Urinary bladder (tissue), 4 donors: ENCODE measurements at places on chromosomes 16 and 17.

- no peak for DNase-seq
Measured at GRCh38 chr17:79938336-79939093, 97.2 kb downstream of the TBC1D16 start.

DNA sequence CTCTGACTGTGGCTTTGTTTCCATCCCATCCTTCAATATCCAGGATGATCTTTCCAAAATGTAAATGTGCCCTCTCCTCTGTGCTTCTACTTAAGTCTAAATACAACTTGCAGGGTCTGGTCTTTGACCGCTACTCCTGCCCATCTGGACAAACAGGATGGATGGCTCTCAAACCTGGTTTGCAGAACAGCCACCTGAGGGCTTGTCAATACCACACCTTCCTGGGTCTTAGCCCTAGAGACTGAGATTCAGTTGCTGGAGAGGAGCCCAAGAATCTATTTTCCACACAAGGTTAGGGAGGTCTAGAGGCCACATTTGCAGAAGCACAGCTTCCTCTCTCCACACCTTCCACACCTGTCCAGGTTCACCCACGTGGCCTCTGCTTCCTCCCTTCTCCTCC is 1.9 kb upstream of the GRB7 start:
- no peak for DNase-seq

DNA sequence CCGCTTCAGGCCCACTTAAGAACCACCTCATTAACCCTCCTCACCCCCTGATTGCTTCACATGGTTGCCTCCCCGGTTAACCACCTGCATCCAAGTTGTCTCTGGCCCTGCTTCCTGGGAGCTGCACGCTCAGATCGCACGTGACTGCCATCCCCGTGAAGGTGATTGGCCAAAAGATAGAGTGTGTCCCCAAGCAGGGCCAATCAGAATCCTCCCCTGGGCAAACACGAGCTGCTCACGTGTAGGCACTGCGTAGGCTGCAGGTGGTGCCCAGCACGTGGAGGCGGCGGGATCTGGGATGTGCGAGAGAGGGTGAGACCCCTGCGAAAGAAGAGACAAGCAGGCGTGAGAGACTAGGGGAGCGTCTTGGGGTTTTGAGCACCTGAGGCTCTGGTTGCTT is 111.8 kb upstream of the CRHR1 start:
- no peak for DNase-seq

- no peak for DNase-seq
Measured at GRCh38 chr17:80876950-80877728, 114.5 kb upstream of the CHMP6 start.

DNA sequence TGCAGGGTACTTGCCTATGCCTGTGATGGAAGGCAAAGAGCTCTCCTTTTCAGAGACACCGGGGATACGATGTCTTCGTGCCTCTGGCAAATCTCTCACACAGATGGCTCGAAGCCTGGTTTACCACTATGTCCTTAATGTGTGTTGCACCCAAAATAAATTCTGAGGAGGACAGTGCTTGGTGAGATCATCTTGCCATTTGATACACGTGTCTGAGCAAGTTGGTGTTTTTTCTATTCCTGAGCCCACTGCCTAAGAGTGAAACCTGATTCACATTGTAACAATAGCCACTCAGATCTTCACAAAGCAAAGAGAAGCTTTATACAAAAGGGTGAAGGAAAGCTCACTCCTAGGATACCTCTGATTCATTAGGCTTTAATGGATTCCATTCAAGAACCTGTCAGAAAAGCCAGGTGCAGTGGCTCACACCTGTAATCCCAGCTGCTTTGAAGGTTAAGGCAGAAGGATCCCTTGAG is 33.1 kb upstream of the AKAP1 start:
- no peak for DNase-seq

- DNase-seq, result no peak
Measured at GRCh38 chr17:4585638-4585994, 1.3 kb downstream of the SMTNL2 start.

GRCh38 chr17:47172696-47173565 is 16.2 kb downstream of the CDC27 start:
- no peak for DNase-seq

- DNase-seq, result no peak
Measured at GRCh38 chr16:30656974-30657865, 1.0 kb upstream of the FBRS start.

GRCh38 chr16:75256059-75256571 is 4.7 kb upstream of the BCAR1 start:
- DNase-seq, result no peak

DNA sequence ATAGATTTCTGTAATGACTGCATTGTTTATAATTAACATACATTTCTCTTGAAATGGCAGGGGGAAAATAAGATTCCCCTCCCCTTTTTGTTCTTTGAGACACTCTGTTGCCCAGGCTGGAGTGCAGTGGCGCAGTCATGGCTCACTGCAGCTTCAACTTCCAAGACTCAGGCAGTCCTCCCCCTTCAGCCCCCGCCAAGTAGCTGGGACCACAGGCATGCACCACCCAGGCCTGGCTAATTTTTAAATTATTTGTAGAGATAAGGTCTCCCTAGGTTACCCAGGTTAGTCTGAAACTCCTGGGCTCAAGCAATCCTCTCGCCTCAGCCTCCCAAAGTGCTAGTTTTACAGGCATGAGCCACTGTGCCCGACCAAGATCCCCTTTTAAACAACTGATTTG is 67.7 kb downstream of the KATNIP start:
- DNase-seq, result no peak

DNA sequence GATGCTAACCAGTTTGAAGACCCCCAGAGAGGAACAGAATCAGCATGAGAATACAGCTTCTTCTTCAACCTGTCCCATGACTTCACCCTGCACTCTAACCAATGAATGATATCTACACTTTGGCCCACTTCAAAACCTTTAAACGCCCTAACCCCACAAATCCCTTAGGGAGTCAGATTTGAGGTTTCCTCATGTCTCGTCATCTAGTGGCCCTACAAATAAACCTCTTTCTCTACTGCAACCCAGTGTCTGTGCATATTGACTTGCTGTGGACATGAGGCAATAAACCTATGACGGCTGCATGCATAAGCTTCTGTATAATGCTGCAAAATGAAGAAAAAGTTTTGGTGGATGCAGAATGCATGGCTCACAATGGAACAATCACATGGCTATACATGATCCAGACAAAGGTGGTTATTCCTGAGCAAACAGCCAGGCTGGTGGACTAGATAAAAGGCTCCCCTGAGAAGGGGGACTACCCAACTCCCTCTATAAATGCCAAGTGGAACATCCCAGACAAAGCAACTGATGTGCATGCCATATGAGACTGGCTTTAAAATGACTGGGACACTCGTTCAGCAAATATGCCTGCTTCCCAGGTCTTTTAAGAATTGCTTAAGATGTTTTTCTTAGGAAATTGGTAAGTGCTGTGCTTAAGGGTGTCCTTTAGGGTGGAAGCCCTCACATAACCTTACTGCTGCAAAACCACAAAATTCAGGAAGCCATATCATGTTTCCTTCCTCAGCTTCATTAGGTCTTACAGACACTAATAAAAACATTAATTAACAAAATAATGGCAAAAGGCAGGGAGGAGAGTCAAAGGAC is 12.2 kb downstream of the N4BP1 start:
- no peak for DNase-seq

DNA sequence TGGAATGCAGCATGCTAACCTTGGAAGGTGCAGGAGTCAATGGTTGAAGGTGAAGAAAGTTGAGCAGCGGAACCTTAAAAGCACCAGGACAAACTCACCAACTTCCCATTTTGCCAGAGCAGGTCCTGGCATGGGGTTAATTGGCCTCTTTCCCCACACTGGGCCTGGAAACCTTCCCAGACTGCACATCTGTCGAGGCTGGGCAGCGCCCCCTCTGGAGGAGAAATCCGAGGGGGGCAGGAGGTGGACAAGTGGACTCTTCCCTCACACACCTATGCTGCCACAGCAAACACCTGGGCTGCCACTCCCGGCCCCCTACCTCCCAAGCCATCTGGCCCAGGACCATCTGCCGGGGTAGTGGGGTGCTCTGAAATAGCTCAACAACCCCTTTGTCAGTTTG is 232.4 kb downstream of the CBLN1 start:
- DNase-seq, result no peak

DNA sequence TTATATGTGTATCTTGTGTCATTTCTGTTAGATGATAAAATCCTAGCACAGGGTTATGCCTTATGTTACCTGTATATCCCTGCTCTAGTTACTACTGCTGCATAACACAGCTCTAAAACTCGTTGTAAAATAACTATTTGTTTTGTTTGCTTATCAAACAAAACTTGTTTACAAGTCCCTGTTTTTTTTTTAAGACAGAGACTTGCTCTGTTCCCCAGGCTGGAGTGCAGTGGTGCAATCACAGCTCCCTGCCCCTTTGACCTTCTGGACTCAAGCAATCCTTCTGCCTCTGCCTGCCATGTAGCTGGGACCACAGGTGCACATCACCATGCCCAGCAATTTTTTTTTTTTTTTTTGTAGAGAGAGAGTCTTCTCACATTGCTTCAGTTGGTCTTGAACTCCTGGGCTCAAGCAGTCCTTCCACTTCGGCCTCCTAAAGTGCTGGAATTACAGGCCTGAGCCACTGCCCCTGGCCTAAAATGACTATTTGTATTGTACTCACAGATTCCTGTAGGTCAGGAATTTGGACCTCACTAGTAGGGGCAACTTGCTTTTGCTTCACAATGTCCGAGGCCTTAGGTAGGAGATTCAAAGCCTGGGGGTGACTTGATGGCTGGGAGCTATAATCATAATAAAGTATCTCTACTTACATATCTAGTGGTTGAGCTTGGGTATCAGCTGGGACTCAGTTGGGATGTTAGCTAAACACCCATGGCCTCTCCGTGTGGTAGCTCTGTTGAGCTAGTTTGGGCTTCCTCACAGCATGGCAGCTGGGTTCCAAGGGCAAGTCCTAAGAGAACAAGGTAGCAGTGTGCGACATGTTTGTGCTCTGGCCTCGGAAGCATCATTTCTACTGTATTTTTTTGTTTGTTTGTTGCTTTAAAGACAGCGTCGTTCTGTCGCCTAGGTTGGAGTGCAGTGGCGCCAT is 12.6 kb downstream of the DUSP14 start:
- DNase-seq, result no peak

GRCh38 chr17:65797101-65797500 is 235.7 kb upstream of the AXIN2 start:
- no peak for DNase-seq

DNA sequence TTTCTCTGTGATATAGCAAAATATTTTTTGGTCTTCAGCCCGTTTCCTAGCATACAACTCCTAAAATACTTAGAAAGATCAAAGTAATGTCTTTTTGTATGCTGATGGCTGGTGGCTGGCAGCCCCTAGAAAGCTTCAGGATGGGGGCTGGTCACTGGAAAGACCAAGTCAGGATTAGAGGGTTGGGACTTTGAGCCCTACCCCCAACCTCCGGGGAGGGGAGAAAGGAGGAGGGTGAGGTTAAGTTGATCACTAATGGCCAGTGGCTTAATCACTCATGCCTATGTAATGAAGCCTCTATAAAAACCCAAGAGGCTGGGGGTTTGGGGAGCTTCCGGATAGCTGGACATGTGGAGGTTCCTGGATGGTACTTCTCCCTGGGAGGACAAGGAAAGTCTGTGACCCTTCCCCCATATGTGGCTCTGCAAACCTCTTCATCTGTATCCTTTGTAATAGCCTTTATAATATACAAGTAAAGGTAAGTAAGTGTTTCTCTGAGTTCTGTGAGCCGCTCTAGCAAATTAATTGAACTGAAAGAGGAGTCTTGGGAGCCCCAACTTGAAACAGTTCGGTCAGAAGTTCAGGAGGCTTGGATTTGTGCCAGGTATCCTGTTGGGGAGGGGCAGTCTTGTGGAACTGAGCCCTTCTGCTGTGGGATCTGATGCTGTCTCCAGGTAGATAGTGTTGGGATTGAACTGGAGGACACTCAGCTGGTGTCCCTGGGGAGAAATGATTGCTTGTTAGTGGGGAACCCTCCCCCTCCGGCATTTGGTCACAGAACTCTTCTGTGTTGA is 3.5 kb downstream of the SLC7A6 start:
- no peak for DNase-seq

DNA sequence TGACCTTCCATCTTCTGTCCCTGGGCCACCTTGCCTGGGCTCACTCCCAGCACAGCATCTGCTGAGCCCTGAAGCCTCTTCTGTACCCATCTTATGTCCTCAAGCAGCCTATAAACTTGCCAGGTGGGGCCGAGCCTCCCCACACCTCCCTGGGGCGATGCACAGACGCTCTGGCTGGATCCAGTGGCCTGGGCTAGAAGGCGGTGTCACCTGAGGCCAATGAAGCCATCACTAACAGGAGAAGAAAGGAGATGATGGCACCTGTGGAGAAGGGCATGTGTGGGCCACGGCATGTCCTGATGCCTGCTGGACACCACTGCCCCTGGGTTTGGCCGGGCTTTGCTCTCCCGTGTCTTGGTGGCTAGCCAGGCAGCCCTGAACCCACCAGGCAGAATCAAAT is 45.5 kb downstream of the PEMT start:
- no peak for DNase-seq

- DNase-seq, result no peak
Measured at GRCh38 chr16:68782198-68783174, 45.4 kb downstream of the CDH1 start.

DNA sequence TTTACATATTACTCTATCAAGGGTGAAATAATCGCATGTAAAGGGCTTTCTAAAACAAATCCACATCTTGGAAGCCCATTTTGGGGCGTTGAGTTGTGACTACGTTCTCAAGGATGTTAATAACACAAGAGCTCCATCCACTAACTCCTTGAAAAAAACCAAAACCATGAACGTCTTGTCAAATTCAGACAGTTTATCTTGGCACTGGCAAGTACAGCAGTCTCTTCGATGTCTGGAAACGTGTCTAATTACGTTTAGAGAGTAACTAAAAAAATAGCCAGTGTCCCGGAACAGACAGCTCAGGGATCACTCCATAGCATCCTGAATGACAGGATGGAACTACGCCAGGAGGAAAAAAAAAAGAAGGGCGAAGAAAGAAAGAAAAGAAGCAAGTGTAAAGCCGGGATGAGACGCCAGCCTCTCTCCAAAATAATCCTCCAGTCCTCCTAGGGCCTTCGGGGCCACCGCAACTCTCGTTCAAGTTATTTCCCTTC is 954 bp downstream of the MYO1D start:
- no peak for DNase-seq

- no peak for DNase-seq
Measured at GRCh38 chr16:82628088-82628423, 1.3 kb downstream of the CDH13 start.

- no peak for DNase-seq
Measured at GRCh38 chr17:50214976-50215760, 13.7 kb upstream of the COL1A1 start.

DNA sequence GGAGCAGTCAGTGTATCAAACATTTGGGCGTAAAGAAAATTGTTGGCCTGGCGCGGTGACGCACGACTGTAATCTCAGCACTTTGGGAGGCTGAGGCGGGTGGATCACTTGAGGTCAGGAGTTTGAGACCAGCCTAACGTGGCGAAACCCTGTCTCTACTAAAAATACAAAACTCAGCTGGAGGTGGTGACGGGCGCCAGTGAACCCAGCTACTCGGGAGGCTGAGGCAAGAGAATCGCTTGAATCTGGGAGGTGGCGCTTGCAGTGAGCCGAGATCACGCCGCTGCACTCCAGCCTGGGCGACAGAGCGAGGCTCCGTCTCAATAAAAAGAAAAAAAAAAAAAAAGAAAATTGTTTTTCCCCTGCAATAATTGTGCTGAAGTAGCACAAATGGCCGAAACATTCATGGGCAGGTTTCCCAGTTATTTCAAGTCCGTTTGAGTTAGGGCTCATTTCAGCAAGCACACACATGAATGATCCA is 1.4 kb downstream of the GCSH start:
- no peak for DNase-seq

- peak; percentile 42 for DNase-seq
Measured at GRCh38 chr17:9971991-9972390, 66.9 kb upstream of the RCVRN start.

GRCh38 chr17:80996422-80997305 is 5.0 kb downstream of the CHMP6 start:
- no peak for DNase-seq
